ENCODE measurements at places on chromosomes 3 and 15. TPM values are rescaled to one million over a fixed set of nuclear protein-coding genes. Genes with fewer than 3 reads are reported as not detected.

The MRPS25 gene
- total RNA-seq: 29.2 TPM

The DLEC1 gene
- 0.35 TPM for total RNA-seq

The MNS1 gene
- 0.51 TPM for total RNA-seq

The CNTN3 gene
- 3.5 TPM for total RNA-seq

The PLA2G4B gene
- total RNA-seq: 1.4 TPM

The GPR27 gene
- 1.9 TPM for total RNA-seq

The RBP2 gene
- total RNA-seq: not detected

The IFT80 gene
- 14.1 TPM for total RNA-seq

The ZNF619 gene
- 1.7 TPM for total RNA-seq

The DMXL2 gene
- total RNA-seq: 10.0 TPM

GRCh38 chr15:64344651-64345294, 11.2 kb downstream of the CSNK1G1 start:
- DNase-seq: no peak

GRCh38 chr3:12328837-12329462, 40.1 kb downstream of the PPARG start:
- no peak for DNase-seq

DNA sequence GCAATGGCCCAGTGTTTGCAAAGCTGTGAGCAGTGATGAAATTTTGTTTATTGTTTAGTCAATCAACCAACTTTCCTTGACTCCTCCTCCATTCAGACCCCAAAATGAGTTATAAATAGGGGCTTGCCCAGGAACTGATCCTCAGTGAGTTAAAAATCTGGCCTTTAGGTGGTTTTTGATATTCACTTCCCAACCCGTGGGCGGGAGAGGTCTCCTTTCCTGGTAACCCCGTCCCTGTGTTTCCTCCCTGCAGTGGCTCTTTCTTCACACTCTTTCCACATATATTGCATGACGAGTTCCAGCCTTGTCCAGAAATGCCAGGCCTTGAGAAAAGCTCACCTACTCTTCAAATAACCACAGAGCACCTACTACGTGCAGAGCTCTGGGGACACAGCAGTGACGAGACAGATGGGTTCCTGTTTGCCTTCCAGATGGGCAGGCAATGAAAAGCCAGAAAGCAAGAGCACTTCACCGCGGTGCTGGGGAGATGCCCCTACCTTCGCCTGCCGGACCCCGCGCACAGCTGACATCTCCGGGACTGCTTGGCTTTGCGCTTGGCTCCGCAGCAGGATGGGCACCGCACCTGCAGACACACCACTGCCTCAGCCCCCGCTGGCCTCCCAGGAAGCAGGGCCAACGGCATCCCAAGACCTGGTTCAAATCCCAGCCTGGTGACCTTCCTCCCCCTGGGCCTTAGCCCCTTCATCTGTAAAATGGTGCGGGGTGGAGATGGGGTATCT, 17.2 kb downstream of the SSUH2 start:
- DNase-seq: no peak

- no peak for DNase-seq
Measured at GRCh38 chr3:56467108-56467507, 1.2 kb downstream of the ERC2 start.

DNA sequence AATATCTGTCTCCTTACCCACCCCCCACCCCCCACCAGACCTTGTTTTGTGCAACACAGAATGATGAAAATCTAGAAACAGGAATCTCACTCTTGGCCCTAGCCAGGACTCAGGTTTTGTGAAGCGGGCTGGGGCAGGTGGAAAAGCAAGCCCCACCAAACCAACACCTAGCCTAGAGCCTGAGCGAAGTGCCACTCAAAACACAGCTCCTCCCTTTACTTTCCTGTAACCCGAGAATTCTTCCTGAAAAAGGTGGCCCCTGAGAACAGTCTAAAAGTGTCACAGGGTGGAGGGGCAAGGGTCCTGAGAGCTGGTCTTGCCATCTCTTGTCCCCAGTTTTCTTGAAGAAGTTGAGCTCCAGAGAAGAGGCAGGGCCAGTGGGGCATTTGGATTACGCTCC, 17.4 kb upstream of the RPUSD3 start:
- no peak for DNase-seq

- DNase-seq: no peak
Measured at GRCh38 chr3:55534876-55535275, 47.8 kb upstream of the WNT5A start.

DNA sequence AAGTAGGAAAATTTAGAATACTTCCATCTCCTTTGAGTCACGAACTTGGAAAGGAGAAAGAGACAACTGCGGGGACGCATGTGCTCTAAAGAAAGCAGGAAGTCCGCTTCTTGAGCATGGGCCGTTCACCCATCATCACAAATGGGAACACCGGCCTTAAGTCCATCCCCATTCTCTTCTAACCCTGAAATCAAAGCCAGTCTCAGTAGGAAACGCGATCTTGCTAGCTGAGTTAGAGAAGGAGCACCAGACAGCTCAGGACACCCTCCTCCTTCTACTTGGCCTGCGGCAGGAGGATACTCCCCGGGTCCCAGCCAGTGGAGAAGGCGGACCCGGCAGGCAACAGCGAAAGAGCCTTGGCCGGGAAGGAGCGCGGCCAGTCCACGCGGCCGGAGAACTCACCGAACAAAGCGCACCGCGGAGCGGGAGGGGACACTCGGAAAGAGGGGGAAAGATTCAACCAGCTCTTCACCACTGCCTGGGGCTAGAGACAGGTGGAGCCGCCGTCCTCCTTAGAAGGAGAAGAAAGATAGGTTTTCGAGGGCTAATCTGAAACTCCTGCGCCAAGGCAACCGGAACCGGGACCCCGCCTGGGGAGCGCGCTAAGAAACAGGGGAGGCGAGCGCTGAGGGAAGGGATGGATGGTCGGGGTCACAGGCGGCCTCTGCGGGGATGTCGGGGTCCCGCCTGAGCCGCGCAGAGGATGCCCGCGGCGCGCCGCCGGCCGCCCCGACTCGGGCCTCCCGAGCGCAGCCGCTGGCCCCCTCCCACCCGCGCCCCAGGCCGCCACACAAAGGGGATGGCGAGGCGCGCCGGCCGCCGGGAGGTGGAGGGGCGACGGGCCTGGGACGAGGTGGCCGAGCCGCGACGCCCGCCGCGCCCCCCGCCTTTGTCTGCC, 818 bp downstream of the SLC4A7 start:
- peak; percentile 76 for DNase-seq

GRCh38 chr3:107884719-107885460, 205.9 kb downstream of the CD47 start:
- DNase-seq: no peak

- DNase-seq: no peak
Measured at GRCh38 chr15:74333662-74334061, 33.8 kb downstream of the CYP11A1 start.

DNA sequence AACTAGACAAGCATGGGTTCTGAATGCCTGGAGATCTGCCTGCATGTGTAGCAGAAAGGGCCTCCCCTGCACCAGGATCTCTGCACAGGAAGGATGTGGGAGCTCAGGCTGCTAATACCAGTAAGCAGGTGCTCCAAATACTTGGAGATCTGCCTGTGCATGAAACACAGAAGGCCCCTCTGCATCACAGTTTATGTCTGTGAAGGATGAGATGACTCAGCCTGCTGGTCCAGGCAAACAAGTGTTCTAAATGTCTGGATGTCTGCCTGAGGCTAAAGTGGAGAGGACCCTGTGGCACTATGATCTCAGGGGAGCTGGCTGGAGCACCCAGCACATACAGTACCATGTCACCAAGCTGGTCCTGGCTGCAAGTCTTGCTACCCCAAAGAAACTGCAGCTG, 678.8 kb downstream of the MCTP2 start:
- no peak for DNase-seq

DNA sequence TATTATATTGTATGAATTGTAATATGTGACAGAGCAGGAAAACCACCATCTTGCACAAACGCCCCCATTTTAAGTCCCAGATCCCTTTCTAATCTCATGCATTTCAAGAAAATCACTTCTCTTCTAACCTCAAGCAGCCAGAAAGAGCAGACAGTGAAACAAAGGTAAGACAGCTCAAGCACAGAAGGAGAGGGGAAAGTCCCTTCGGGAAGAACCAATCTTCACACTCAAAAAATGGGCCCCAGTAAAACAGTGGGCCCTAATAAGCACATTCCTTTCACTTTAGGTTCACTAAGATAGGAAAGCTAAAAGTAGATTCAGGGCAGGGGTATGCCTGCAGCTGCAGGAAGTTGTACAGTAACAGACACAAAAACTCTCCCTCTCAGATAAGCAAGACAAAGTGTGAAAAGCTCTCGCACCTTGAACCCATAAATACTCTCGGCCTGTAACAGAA, 1268.7 kb downstream of the SI start:
- DNase-seq: no peak

GRCh38 chr15:51558411-51558810, 64.2 kb downstream of the DMXL2 start:
- DNase-seq: no peak

DNA sequence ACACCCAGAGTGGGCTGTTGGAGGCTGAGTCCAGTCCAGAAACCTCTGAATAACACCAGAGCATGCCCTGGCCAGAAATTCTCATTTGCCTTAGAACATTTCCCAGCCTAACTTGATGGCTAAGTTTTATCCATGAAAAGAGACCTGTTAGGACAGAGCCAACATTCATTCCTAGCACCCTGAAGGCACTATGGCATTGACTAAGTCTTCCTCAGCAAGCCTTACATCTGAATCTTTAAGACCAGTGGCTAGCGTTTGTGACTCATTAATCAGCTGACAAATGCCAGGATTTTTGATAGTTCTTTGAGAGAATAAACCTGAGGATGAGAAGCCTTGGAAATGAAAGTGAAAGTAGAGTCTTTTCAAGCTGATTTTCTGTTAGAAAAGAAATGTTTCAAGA, 1087.1 kb upstream of the ALCAM start:
- DNase-seq: no peak

GRCh38 chr3:54165865-54166264, 43.5 kb downstream of the CACNA2D3 start:
- DNase-seq: no peak

- DNase-seq: no peak
Measured at GRCh38 chr15:35098737-35099136, 13.6 kb upstream of the NANOGP8 start.
